T-helper 9 cell (primary cell): ENCODE measurements at places on chromosomes 5 and 9.

DNA sequence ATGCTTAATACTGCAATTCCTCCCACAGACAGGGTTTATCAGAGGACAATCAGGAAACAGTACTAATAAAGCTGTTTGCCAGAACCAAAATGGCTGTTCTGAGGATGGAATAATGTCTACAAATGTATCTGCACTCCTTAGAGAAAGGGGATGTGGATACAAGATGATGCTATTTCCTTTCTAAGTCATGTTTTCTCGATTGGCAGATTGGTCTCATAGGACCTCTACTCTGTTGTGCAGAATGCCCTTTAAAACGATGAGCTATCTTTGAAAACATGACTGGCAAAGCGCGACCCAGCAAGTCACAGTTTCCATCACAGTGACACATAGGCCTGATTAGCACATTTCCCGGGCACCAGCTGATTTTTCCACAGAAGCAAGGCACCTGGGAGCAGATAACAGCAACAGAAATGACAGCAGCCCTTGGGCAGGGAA lies 54.0 kb downstream of the AOPEP start:
- DNase-seq: no peak

DNA sequence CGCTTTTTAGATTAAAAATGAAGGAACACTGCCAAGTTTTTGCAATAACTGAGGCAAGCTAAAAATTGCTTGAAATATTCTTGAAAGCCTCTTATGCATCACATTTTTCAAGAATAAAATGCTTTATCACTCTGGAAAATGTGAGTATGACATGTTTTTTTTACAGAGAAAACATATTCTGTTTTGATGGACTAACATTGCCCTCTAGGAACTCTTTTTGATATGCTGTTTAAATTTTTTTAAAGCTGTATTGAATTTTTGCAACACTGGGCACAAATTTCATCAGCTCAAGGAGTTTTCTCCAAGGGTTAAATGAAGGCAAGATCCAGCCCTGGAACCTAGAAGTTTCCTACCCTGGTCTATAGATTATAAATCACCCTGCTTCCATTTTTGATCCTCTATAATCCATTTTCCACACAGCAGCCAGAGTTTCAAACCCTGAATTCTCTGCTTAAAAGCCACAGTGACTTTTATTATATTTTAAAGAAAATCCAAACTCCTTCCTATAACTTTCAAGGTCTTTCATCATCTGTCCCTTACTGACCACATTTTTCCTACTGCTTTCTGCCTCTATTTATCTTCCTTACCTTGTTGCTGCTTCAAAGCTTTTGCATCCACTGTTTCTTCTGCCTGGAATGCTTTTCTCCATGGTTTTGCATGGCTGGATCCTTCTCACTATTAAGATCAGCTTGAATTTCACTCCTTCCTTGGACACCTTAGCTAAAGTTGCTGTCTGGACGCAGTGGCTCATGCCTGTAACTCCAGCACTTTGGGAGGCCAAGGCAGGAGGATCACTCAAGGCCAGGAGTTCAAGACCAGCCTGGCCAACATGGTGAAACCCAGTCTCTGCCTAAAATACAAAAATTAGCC lies 60.9 kb downstream of the IL31RA start:
- no peak for DNase-seq

DNA sequence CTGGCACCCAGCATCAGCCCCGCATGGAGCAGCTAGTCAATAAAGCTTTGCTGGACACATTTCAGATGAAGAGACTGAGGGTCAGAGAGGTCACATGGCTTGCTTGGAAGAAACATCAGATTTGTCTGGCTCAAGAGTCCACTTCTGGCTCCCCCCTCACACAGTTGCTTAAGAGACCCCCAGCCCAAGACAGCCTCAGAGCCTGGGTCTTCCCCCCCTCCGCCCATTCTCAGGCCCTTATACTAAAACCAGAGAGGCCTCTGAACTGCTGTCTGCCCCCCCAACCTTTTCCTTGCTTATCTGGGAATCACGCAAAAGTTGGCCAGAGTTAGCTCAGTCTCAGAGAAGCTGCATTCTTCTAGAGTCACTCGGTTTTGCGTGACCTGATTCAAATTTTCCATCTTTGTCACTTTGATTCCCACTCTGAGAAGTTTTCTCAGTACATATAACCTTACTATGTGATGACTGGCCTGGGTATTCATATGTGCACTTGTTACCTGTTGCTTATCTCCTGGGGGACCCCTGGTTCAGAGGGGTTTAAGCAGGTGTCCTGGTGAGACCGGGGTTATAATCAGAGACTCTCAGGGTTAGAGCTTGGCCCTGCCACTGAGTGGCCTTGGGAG lies 145.4 kb upstream of the IER5L start:
- DNase-seq: no peak

DNA sequence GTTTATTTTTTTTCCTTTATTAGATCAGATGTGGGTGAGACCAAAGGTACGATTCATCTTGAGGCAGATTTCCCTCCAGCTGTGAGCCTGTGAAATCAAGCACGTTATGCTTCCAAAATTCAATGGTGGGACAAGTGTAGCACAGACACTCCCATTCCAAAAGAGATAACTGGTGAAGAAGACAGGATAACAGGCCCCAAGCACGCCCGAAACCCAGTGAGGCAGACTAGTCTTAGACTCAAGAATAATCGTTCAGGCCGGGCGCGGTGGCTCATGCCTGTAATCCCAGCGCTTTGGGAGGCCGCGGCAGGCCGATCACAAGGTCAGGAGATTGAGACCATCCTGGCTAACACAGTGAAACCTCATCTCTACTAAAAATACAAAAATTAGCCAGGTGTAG lies 36.8 kb upstream of the COL5A1 start:
- no peak for DNase-seq

DNA sequence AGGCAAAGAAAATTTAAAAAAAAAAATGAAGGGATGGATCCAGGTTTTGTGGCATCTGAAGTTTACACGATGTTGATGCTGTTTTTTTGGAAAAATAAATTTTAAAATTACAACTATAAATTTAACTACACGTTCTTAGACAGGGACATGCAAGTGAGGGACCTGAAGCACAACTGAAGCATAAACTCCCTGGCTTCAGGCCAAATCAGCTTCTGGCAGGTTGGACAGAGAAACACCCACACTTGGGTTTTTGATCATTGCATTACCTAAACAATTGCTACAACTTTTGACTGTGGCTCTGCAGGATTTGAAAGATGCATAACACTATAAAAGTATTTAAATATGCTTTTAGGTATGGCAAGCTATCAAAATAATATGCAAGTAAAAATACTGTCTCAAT lies 1318.3 kb upstream of the DMAC1 start:
- no peak for DNase-seq

- no peak for DNase-seq
Measured at GRCh38 chr9:126204197-126204596, 122.4 kb upstream of the MVB12B start.

DNA sequence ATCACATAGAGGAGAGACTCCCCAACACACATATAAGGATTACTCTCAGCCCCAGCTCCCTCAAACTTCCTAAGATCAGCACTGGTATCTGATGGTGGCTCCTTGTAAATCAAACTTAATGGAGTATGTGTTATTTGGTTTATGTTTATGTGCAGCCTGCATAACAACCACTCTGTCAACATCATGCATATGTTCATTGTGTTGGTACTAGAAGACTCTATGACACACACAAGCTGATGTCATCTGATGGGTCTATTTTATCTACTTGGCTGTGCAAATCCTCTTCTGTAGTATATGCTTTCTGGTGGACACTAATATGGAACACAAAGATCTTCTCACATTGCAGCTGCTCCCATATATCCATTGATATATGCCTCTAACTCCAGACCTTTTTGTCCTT lies 134.0 kb upstream of the FAM174A start:
- DNase-seq: no peak

GRCh38 chr5:74625742-74626241 lies 14.7 kb downstream of the ENC1 start:
- no peak for DNase-seq

DNA sequence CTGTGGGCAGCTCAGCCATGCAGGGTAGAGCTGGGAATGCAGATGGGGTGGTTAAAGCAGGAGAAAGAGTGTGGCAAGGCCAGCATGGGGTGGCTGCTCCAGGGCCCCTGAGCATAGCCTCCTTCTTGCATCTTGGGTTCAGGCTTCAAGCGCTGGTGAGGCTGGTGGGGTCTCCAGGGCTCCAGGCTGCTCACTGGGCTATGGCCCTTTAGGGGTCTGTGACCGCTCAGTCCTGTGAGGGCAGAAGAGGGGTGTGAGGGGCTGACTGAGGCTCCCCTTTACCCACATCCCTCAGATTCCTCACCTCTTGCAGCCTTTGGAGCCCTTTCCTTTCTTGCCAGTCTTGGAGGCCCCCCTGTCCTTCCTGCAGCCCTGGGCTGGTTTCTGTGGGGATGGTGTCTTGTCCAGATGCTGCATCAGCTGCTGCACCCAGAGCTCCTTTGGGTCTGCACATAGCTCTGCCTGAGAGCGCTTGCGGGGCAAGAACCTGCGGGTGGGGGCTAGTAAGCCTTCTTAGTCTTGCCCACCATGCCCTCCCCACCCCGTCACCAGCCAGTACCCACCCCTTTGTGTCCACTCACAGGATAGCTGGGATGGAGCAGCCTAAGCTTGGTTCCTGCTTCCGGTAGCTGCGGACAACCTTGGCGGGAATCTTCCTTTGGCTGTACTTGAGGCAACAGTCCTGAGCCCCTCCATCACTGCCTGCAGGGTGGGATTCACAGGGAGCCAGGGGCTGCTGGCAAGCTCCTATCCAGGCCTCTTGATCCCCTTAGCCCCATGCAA lies 549 bp downstream of the CCL21 start:
- no peak for DNase-seq

- no peak for DNase-seq
Measured at GRCh38 chr9:14080959-14081542, 232.9 kb downstream of the NFIB start.

- DNase-seq: no peak
Measured at GRCh38 chr9:71681104-71681707, 87.1 kb downstream of the CEMIP2 start.
